Hepatocyte (in vitro differentiated cells): ENCODE measurements at places on chromosomes 11 and 22.
A peak's percentile ranks its signal among the peaks of the same experiment; 100 is the strongest.

- no peaks in the 10 kb centered on the region for H3K36me3 ChIP-seq
- H3K27ac ChIP-seq = peak overlapping the region; percentile 63
- peak overlapping the region; percentile 78 for H3K4me3 ChIP-seq
- H3K4me1 ChIP-seq = peaks cover 25% of the 10 kb centered on the region
- no peak for DNase-seq
Measured at GRCh38 chr11:119728211-119728626, 781 bp downstream of the NECTIN1 start.

DNA sequence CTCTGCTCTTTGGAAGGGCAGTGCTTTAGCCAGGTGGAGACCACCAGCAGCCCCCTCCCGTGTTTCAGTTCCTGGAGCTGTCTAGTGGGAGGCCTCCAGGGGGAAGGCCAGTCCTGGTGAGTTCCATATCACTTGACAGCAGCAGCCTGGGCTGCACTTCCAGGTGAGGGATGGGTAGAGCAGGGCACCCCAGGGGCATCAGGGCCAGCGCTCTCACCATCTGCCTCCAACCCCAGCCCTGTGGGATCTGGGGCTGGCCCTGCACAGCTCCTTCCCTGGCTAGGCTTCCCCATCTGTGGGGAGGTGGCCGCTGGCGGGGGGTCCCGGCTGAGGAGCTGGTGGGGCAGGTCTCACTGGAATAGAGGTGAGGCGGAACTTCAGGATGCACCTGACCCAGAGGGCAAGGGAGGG is 60.5 kb downstream of the MORC2 start:
- H3K27ac ChIP-seq = no peak overlapping the region
- H3K4me3 ChIP-seq = no peak overlapping the region

GRCh38 chr11:11057472-11057854 is 199.6 kb upstream of the ZBED5 start:
- H3K4me1 ChIP-seq = no peaks in the 10 kb centered on the region
- no peak overlapping the region for H3K27ac ChIP-seq

DNA sequence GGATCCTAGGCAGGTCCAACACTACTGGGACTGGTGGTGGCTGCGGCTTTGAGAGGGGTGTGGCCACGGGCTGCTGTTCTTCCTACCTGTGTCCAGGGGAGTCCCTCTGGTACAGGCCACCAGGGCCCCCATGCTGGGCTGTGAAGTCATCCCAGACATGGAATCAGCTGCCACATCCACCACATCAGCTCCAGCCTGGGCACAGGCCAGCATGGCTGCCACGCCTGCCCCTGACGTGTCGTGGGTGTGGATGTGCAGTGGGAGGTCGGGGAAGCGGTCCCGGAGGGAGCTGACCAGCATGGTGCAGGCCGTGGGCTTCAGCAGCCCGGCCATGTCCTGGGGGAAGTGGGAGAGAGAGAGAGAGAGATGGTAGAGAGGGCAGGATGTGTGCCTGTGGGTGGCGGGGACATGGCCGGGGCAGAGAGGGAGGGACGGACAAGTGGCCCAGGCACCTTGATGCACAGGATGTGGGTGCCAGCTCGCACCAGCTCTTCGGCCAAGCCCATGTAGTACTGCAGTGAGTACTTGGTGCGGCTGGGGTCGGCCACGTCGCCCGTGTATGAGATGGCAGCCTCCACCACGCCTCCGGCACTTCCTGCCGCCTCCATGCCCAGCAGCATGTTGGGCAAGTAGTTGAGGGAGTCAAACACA is 6.2 kb upstream of the LRFN4 start:
- H3K27ac ChIP-seq = no peak overlapping the region
- H3K27me3 ChIP-seq = no peaks in the 10 kb centered on the region
- peaks cover 7% of the 10 kb centered on the region for H3K4me1 ChIP-seq
- no peak for DNase-seq
- H3K4me3 ChIP-seq = no peak overlapping the region

GRCh38 chr22:30262112-30262511 is 4.5 kb downstream of the OSM start:
- no peak overlapping the region for H3K4me3 ChIP-seq
- no peak for DNase-seq
- peaks cover 4% of the 10 kb centered on the region for H3K4me1 ChIP-seq
- no peaks in the 10 kb centered on the region for H3K27me3 ChIP-seq
- H3K27ac ChIP-seq = no peak overlapping the region

- H3K4me3 ChIP-seq = no peak overlapping the region
- no peaks in the 10 kb centered on the region for H3K27me3 ChIP-seq
- no peak for DNase-seq
- H3K27ac ChIP-seq = no peak overlapping the region
- no peaks in the 10 kb centered on the region for H3K4me1 ChIP-seq
- H3K36me3 ChIP-seq = no peaks in the 10 kb centered on the region
Measured at GRCh38 chr11:66653123-66653522, 14.6 kb downstream of the RBM4 start.

- H3K4me1 ChIP-seq = peaks cover 8% of the 10 kb centered on the region
- no peak overlapping the region for H3K27ac ChIP-seq
- H3K27me3 ChIP-seq = no peaks in the 10 kb centered on the region
- no peak overlapping the region for H3K4me3 ChIP-seq
- no peak for DNase-seq
- H3K36me3 ChIP-seq = no peaks in the 10 kb centered on the region
Measured at GRCh38 chr11:47850337-47850736, 2.2 kb upstream of the NUP160 start.

DNA sequence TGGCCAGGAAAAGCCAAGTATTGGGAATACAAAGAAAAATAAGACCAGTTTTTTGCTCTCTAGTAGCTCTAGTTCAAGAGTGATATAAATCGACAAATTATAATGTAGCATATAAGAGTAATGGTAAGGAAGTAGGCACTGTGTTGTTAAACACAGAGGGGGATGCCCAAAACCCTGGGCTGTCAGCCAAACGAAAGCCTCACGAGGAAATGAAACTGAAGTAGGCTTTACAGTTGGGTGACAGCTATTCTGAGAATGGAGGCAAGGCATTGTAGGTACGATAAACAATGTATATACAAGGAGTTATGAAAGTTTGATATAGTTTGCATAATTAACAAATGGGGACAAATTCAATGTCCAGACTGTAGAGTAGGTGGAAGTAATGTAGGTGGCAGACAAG is 176.4 kb downstream of the FAM181B start:
- no peak overlapping the region for H3K4me3 ChIP-seq
- no peaks in the 10 kb centered on the region for H3K27me3 ChIP-seq

DNA sequence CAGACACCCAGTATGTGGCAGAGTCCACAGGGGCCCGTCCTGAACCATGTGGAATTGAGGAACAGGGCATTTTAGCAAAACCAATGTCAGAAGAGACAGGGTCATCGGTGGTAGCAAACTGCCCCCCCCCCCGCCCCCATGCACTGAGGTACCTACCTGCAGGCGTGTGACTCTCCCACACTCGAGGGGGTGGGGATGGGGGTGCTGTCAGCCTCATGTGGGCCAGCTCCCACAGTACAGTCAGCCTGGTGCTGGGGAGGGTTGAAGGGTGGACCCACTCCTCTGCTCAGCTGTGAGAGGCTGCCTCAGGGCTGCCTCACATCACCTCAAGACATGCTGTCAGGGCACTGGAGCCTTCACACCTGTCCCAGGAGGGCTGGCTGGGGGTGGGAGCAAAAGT is 10.7 kb upstream of the SUSD2 start:
- DNase-seq = no peak
- H3K27me3 ChIP-seq = no peaks in the 10 kb centered on the region
- no peaks in the 10 kb centered on the region for H3K36me3 ChIP-seq

GRCh38 chr11:35593143-35593542 is 25.1 kb upstream of the FJX1 start:
- no peaks in the 10 kb centered on the region for H3K36me3 ChIP-seq
- H3K4me3 ChIP-seq = no peak overlapping the region
- no peak overlapping the region for H3K27ac ChIP-seq
- H3K4me1 ChIP-seq = no peaks in the 10 kb centered on the region
- H3K27me3 ChIP-seq = no peaks in the 10 kb centered on the region

- peak overlapping the region; percentile 33 for H3K27ac ChIP-seq
- peaks cover 14% of the 10 kb centered on the region for H3K4me1 ChIP-seq
- no peaks in the 10 kb centered on the region for H3K36me3 ChIP-seq
- H3K27me3 ChIP-seq = no peaks in the 10 kb centered on the region
Measured at GRCh38 chr11:75945947-75946346, 130.9 kb downstream of the UVRAG start.

DNA sequence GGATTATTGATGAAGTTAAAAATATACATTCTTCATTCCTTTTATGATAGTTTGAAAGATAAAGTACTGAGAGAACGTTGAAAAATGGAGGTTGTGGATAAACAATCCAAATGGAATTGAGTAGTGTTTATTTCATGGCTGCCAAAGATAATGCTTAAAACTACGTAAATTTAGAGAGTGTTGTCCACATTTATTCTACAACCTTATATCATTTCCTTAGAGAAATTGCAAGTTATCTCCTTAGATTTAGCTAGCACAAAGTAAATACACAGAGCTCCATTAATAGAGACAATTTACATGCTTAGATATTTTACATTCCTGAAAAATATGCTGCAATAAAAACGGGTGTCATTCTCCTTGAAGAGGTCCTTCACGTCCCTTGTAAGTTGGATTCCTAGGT is 146.5 kb upstream of the CCDC179 start:
- H3K27me3 ChIP-seq = no peaks in the 10 kb centered on the region
- H3K36me3 ChIP-seq = no peaks in the 10 kb centered on the region
- H3K4me1 ChIP-seq = no peaks in the 10 kb centered on the region
- H3K4me3 ChIP-seq = no peak overlapping the region
- H3K27ac ChIP-seq = no peak overlapping the region
- no peak for DNase-seq

DNA sequence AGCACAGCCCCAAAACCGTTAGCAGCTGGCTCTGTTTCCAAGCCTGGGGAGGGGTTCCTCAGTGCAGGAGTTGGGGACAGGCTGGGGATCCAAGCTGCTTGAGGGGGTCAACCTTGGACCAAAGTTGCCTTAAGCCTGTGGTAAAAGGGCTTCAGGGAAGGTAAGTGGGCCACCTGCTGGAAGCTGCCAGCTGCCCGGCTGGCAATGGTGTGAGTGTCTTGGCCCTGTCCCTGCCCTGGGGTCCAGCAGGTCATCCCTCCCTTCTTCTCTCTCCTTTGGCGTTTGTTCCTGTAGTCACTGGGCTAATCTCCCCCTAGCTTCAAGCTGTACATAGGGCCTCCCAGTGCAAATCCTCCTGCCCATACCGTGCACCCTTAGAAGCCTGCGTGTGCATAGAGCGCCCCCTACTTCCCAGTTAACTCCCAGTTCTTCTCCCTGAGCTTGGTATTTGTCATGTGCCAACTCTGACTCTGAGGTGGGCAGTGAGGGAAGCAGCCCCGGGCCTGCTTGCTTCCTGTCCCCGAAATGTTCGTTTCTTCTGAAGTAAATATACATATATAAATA is 4.4 kb downstream of the TMEM258 start:
- peak overlapping the region; percentile 7 for H3K27ac ChIP-seq
- no peaks in the 10 kb centered on the region for H3K36me3 ChIP-seq
- H3K4me1 ChIP-seq = peaks cover 7% of the 10 kb centered on the region
- H3K4me3 ChIP-seq = no peak overlapping the region
- peak; percentile 90 for DNase-seq

GRCh38 chr11:83174008-83174407 is 17.1 kb downstream of the PCF11 start:
- H3K36me3 ChIP-seq = no peaks in the 10 kb centered on the region
- peaks cover 27% of the 10 kb centered on the region for H3K4me1 ChIP-seq
- no peak for DNase-seq
- H3K27me3 ChIP-seq = no peaks in the 10 kb centered on the region

GRCh38 chr11:117022526-117022925 is 75.7 kb downstream of the SIK3 start:
- H3K36me3 ChIP-seq = no peaks in the 10 kb centered on the region
- H3K4me3 ChIP-seq = no peak overlapping the region
- no peak for DNase-seq

- H3K4me3 ChIP-seq = no peak overlapping the region
- no peaks in the 10 kb centered on the region for H3K36me3 ChIP-seq
- H3K4me1 ChIP-seq = no peaks in the 10 kb centered on the region
- no peak overlapping the region for H3K27ac ChIP-seq
- H3K27me3 ChIP-seq = peaks cover 20% of the 10 kb centered on the region
Measured at GRCh38 chr11:2450321-2451041, 5.7 kb downstream of the KCNQ1 start.

DNA sequence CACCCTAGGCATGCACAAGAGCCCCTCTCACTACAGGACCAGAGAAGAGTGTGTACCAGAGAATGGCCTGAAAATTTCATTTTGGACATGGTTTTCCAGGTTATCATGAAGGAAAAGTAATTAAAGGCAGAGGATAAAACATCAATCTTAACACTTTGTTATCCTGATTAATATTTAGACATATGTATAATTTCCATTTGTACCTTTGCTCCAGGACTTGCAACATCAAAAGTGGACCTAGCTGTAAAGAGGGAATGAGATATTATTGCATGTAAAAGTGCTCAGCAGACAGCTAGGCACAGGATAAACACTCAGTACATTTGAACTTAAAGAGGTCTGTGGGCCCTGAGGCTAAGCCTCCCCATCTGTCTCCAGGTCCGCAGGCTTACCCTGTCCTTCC is 2.0 kb upstream of the SCN4B start:
- DNase-seq = no peak
- H3K4me1 ChIP-seq = peaks cover 27% of the 10 kb centered on the region
- peaks cover 97% of the 10 kb centered on the region for H3K27me3 ChIP-seq
- H3K4me3 ChIP-seq = no peak overlapping the region

- peaks cover 14% of the 10 kb centered on the region for H3K4me1 ChIP-seq
- H3K27me3 ChIP-seq = no peaks in the 10 kb centered on the region
- peak overlapping the region; percentile 12 for H3K27ac ChIP-seq
- H3K36me3 ChIP-seq = peaks cover 4% of the 10 kb centered on the region
- no peak overlapping the region for H3K4me3 ChIP-seq
Measured at GRCh38 chr11:46659908-46660307, 40.5 kb downstream of the ARHGAP1 start.

- no peaks in the 10 kb centered on the region for H3K36me3 ChIP-seq
- H3K27ac ChIP-seq = no peak overlapping the region
- DNase-seq = peak; percentile 46
- no peaks in the 10 kb centered on the region for H3K27me3 ChIP-seq
- H3K4me3 ChIP-seq = no peak overlapping the region
Measured at GRCh38 chr11:60251485-60252212, 8.7 kb upstream of the MS4A4E start.

GRCh38 chr11:12882670-12883069 is 126.4 kb upstream of the RASSF10 start:
- H3K27ac ChIP-seq = peak overlapping the region; percentile 42
- no peak overlapping the region for H3K4me3 ChIP-seq
- no peak for DNase-seq
- peaks cover 9% of the 10 kb centered on the region for H3K4me1 ChIP-seq
- H3K27me3 ChIP-seq = no peaks in the 10 kb centered on the region

GRCh38 chr11:122163053-122163819 is 47.2 kb upstream of the BLID start:
- H3K4me1 ChIP-seq = peaks cover 6% of the 10 kb centered on the region
- no peak overlapping the region for H3K4me3 ChIP-seq
- no peak for DNase-seq

- H3K27me3 ChIP-seq = no peaks in the 10 kb centered on the region
- DNase-seq = no peak
- no peaks in the 10 kb centered on the region for H3K4me1 ChIP-seq
- H3K4me3 ChIP-seq = no peak overlapping the region
- no peaks in the 10 kb centered on the region for H3K36me3 ChIP-seq
Measured at GRCh38 chr11:59437770-59438169, 1.5 kb downstream of the OR5A1 start.
